ENCODE measurements at places on chromosomes 1 and 21.

- DNase-seq: no peak
Measured at GRCh38 chr21:34724131-34724856, 55.5 kb downstream of the CLIC6 start.

- DNase-seq: no peak
Measured at GRCh38 chr21:45303751-45304475, 16.2 kb upstream of the POFUT2 start.

DNA sequence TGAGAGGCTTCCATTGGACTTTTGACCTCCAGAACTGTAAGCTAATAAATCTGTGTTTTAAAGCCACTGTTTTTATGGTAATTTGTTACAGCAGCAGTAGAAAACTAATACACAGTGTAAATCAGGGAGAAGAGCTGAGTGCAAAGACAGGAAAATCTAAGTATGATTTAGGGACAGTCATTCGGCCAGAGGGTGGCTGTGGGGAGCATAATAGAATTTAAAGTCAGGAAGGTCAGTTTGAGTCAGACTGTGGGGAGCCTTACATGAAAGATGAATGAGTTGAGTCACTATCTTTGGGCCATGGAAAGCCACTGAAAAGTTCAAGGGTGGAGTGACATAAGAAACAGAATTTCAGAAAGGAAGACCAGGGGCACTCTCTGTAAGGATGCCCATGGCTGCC, 52.4 kb upstream of the SSX2IP start:
- DNase-seq: no peak

- DNase-seq: no peak
Measured at GRCh38 chr1:111691886-111692285, 47.3 kb downstream of the INKA2 start.

GRCh38 chr1:106688446-106688845, 368.0 kb upstream of the PRMT6 start:
- no peak for DNase-seq

DNA sequence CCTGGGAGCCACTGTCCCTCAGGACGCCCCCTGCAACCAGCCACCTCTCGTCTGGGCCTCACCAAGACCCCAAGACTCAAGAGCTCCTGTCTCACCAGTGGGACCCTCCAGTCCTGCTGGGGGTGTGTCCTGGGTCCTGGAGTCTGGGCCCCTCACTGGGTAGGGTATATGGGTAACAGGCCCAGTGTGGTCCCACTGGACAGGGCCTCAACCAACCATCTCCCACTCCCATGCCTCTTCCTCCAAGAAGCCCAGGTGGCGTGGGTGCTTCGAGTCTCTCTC, 725 bp upstream of the VWA1 start:
- peak; percentile 38 for DNase-seq

All from 8988T (cell line).